NCI-H1436 treated with DMSO at 0.1 percent for 48 hours (cell line): ENCODE measurements at places on chromosomes 6 and 20.

DNA sequence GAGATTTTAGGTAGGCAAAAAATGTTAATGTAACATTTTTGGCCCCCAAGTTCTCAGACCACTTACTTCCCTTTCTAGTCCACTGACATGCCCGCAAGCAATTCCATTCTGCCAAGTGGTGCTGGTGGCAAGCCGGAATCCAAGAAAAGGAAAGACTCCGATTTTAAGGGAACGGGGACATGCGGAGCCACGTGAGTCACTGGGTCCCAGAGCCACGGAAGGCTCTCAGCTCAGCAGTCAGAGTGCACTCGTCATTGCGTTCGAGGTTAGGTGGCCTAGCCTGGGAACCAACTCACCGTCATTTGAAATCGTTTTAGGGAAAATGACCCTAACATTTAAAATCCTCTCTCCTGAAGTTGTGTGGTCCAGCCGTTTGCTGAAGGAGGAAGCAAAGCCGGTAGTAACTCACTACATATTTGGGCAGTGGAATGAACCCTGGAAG lies 711 bp upstream of the SIRT5 start:
- no peak for DNase-seq

DNA sequence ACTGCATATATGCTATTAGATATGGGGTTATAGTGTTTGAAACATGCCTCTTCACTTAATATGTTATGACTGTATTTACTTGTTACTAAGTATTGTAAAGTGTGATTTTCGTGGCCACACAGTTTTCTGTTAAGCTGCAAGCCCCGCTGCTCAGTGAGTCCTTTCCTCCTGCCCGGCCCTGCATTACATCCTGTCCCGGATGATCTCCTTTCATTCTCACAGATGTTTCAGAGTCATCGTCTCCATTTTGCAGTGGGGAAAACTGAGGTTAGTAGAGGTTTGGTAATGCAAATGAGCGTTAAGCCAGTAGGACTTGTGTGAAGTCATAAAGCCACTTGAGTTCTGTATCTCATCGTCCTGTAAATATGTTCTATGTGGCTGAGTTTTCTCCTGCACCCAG lies 155.5 kb downstream of the CFAP61 start:
- DNase-seq: no peak

DNA sequence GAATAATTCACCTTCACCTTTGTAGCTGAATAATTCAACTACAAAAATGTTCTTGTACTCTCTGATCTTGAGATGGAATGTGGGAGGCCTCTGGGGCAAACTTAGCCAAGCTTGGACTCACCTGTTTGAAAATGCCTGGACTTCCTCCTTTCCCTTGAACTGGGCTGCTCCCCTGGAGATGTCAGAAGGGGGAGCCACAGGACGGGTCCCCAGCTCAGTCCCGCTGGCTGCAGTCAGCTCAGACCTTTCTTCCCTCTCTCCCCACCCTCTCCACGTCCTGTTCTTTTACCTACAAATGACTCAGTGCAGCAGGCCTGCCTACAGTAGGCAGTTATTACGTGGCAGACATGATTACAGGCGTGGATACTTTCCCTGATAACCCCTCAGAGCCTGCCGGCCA lies 131.5 kb upstream of the RALGAPA2 start:
- DNase-seq: no peak

GRCh38 chr6:165715428-165715827 lies 52.4 kb upstream of the PDE10A start:
- no peak for DNase-seq

GRCh38 chr6:21496706-21497105 lies 96.8 kb upstream of the SOX4 start:
- no peak for DNase-seq

DNA sequence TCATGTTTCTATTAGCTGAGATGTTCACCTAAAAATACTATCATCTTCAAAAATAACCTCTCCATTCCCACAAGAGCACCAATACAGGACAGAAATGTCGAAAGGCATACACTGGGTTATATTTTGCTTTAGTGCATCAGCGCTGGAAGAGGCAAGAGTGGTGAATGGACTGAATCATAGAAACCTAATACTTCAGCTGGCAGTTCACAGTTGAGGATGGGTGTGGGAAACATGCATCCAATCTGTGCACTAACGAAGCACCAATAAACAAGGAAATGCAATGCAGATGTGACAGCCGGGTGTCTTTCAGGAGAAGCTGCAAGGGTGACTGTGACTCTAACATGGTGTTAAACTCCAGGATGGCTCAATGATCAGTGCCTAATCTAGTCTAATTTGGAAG lies 365.8 kb downstream of the ESR1 start:
- DNase-seq: no peak

GRCh38 chr20:1694672-1695071 lies 37.1 kb upstream of the SIRPG start:
- DNase-seq: no peak

DNA sequence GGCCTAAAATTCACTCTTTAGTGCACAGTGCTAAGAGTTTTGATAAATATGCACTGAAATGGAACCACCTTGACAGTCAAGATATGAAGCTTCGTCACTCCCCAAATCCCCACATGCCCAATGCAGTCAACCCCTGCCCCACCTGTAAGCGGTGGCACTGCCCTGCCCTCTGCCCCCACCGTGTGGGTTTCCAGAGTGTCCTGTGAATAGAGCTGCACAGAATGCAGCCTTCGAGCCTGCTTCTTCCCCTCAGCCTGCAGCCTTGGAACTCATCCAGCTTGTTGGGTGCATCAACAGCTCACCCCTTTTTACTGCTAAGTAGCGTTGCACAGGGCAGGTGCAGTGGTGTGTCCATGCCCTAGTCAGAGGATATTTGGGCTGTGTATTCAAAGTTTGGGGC lies 216.3 kb downstream of the SYNDIG1 start:
- no peak for DNase-seq

- DNase-seq: no peak
Observed at GRCh38 chr6:169763881-169764280, 12.5 kb downstream of the ERMARD start.

GRCh38 chr6:29763491-29764289 lies 40.5 kb downstream of the HLA-F start:
- no peak for DNase-seq

DNA sequence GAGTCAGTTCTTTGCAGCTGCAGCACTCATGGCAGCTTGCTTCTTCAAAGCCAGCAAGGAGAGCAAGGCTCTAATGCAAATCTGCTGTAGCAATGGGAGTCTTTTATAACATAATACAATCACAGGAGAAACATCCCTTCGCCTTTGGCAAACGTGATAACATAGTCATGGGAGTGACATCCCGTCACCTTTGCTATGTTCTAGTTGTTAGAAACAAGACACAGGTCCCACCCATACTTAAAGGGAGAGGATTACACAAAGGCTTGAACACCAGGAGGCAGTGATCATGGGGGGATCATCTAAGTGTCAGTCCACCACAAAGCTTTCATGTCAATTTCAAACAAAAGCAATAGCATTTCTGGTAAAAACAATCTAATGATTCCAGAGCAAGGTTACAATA lies 40.1 kb upstream of the PHACTR2 start:
- no peak for DNase-seq

- DNase-seq: no peak
Observed at GRCh38 chr20:60090631-60091030, 132.4 kb downstream of the CDH26 start.

DNA sequence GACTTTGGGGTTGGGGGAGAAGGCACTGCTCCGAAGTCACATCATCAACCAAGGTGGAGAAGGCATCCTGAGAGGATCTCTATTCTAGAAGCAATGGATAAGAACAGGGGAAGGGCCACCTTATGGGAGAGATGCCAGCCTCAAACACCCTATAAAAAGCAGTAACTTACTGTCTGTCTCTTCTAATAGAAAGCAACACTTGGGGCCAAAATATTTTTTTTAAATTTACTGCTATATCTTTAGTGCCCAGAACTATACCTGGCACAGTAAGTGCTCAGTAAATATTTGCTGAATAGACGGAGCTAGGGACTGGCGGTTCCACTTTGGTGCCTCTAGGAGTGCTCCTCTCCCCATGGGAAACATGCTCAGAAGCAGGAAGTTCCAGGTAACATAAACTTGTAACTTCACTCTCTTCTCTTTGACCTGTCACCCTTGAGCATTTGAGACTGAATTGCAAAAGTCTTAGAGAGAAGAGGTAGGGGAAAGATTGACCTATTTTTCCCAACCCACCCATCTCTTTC lies 807 bp upstream of the OTOR start:
- DNase-seq: no peak

- no peak for DNase-seq
Observed at GRCh38 chr6:114839019-114839418, 496.2 kb upstream of the HS3ST5 start.

DNA sequence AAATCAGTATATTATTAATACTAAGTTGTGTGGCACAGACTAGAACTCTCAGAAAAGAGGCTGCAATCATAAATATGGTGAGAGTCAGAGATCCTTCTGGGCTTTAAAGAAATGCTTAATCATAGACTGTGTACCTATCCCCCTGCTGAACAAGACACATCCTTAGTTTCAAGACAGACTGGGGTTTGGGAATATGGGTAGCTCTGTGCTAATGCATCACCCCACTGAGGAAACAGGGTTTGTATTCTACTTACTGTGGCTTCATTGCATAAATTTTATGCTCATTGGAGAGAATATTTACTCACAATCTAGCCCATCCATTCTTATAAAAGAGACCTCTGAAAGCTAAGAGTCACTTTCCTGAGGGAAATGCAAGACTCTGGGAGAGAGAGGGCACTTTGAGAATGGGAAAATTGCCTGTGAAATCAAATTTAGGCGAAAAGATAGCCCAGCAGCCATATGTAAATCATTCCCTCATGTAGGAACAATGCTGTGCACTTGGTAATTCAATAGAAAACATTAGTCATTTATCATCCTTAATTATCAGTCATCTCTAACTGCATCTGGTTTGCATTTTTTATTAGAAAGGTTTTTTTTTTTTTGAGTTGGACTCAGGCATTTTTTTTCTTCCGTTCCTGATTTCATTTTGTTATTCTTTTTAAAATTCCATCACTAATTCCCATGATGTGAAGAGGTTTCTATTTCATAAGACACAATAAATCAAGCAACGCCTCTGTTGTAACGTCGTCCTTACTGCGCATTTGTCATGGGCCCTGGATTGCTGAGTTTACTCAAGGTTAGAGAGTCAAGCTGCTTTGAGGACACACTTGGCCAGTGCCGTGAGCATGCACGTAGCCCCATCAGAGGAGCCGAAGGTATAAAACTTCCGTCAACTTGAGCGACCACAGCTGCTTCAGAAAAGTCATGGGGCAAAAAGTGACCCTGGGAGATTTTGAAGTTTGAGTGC lies 91.8 kb downstream of the TRMT11 start:
- no peak for DNase-seq

- no peak for DNase-seq
Observed at GRCh38 chr6:18263418-18264218, 712 bp downstream of the DEK start.

DNA sequence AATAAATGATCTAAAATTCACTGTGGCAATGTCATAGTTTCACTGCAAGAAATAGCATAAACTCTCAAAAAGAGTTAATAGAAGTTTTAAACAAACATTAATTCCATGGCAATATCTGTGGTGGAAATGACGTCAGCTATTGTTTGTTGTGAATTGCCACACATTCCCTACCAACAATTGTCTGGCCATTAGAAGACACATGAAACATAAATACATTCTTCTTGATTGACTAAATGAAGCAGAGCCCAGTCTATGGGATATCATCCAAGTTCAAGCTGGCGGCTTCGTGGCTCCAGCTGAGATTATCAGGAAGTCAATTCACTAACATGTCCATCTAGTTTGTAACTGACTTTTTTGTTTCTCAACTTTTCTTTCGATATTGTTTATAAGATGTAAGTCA lies 369.0 kb downstream of the ARHGAP18 start:
- no peak for DNase-seq

DNA sequence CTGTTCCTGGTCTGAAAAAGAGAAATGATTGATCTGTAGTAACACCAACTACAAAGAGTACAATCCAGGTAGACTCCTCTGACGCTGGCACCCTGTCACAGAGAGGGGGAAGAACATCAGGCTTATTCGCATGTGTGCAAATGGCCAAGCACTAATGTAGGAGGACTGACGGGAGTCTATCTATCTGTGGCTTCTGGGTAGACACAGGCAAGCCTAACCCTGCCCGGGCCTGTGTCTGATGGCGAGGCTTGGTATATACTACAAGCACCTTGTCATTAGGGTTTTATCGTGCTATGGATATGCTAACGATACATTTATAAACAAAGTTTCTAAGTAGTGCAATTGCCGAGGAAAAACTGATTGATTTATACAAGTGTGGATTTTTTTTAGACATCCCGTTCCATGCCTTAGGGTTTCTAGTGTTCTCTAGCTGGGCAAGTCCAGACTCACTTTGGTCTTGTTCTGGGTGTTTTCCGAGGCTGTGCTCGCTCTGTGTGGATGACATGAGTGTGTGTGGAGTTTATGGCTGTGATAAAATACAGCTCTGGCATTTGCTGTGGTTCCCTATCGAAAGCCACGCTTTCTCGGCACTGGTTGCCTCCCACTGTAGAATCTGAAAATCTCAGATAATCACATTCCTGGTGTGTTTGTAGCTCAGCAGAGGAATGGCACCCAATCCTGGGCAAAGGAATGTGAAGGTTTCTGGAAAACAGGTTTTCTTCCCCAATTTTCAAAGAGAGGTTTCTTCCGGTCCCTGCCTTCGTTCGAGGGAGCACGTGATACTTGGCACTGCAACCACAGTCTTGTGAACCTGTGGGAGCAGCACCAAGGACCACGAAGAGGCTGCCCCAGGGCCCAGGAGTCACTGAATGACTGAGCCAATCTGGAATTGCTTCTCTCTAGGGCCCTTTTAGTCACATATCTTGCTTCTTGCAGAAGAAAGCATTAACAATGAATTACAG lies 67.5 kb upstream of the EDN1 start:
- no peak for DNase-seq

DNA sequence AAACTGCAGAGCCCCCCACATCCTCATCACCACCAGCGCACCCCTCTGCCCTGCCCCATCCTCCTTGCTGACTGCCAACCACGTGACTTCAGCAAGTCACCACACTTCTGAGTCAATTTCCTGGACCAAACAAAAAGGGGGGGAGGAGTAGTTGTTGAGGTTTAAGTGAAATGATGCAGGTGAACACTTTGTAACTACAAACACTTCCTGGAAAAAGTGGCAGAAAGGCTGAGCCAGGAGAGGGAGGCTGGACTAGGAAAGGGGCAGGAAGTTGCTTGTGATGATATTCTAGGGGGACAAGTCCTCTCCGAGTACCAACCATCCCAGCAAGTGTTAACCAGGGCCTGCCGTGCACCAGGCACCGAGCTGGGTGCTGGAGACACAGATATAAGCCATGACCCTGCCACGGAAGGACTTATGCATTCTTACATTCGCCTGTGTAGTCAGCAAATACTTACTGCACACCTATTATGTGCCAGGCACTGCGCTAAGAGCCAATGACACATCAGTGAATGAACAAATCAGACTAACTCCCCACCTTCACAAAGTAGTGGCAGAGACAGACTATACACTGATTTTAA lies 67.3 kb downstream of the PREX1 start:
- no peak for DNase-seq

- no peak for DNase-seq
Observed at GRCh38 chr6:139882977-139883728, 508.7 kb upstream of the CITED2 start.

- peak; percentile 78 for DNase-seq
Observed at GRCh38 chr6:31815025-31815838, at the start of the genes HSPA1A and HSPA1L. Gene HSPA1A (plus strand): TSS chr6:31815543. CDS start chr6:31815757, 214 bp downstream. Gene HSPA1L (minus strand): TSS chr6:31815283. CDS start chr6:31811972, 3,311 bp downstream.
